ENCODE measurements at places on chromosomes 5 and 9.

- no peaks in the 10 kb centered on the region for H3K36me3 ChIP-seq
- H3K4me3 ChIP-seq: no peak overlapping the region
- no peaks in the 10 kb centered on the region for H3K27me3 ChIP-seq
- no peak overlapping the region for H3K27ac ChIP-seq
- DNase-seq: no peak
Measured at GRCh38 chr9:113963696-113964494, 87.8 kb downstream of the ZNF618 start.

GRCh38 chr9:33453286-33453860 is 6.0 kb upstream of the AQP3 start:
- no peak for DNase-seq
- peaks cover 55% of the 10 kb centered on the region for H3K4me1 ChIP-seq
- H3K4me3 ChIP-seq: no peak overlapping the region
- no peaks in the 10 kb centered on the region for H3K36me3 ChIP-seq

GRCh38 chr9:36332006-36332405 is 68.1 kb downstream of the RNF38 start:
- no peak for DNase-seq
- H3K4me1 ChIP-seq: no peaks in the 10 kb centered on the region
- H3K4me3 ChIP-seq: no peak overlapping the region
- no peaks in the 10 kb centered on the region for H3K27me3 ChIP-seq
- H3K27ac ChIP-seq: no peak overlapping the region

GRCh38 chr5:159453209-159453608 is 122.9 kb upstream of the IL12B start:
- H3K27me3 ChIP-seq: no peaks in the 10 kb centered on the region
- no peak overlapping the region for H3K4me3 ChIP-seq
- no peaks in the 10 kb centered on the region for H3K36me3 ChIP-seq
- DNase-seq: no peak

- H3K4me1 ChIP-seq: no peaks in the 10 kb centered on the region
- no peak overlapping the region for H3K27ac ChIP-seq
- H3K27me3 ChIP-seq: no peaks in the 10 kb centered on the region
- H3K36me3 ChIP-seq: no peaks in the 10 kb centered on the region
- H3K4me3 ChIP-seq: no peak overlapping the region
Measured at GRCh38 chr9:29717631-29718030, 2144.3 kb upstream of the C9orf72 start.

- H3K4me3 ChIP-seq: no peak overlapping the region
- H3K36me3 ChIP-seq: no peaks in the 10 kb centered on the region
- H3K27ac ChIP-seq: no peak overlapping the region
- no peaks in the 10 kb centered on the region for H3K4me1 ChIP-seq
- no peaks in the 10 kb centered on the region for H3K27me3 ChIP-seq
- no peak for DNase-seq
Measured at GRCh38 chr9:96048956-96049831, 173.7 kb downstream of the ERCC6L2 start.

Measured in effector memory CD4-positive, alpha-beta T cell (primary cell).